ENCODE measurements at places on chromosomes 3 and 15.

GRCh38 chr3:43180027-43180426 is 74.1 kb upstream of the POMGNT2 start:
- no peak for DNase-seq

- DNase-seq: no peak
These were observed 33.2 kb downstream of the SIDT1 start for GRCh38 chr3:113565555-113565954.

- no peak for DNase-seq
These were observed 9.3 kb downstream of the RAB7A start for GRCh38 chr3:128735287-128735686.

DNA sequence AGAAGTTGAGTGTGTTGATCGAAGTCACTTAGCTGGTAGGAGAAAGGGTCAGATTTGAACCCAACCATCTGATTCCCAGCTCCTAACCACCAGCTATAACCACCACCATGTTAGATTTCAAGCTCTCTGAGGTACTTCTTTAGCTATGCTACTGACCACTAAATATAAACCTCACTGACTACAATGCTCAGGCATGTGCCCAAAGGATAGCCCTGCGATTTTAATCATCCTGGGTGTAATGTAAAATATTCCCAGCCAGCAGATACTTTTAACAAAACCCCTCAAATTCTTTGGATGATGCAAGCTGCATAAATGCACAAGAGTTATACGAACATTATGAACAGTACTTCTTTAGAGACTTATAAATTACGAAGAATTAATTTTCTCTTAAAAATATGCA is 115.2 kb upstream of the TSC22D2 start:
- DNase-seq: no peak

- peak; percentile 10 for DNase-seq
These were observed 191.9 kb upstream of the VEPH1 start for GRCh38 chr3:157695103-157695502.

GRCh38 chr3:22893644-22894325 is 309.3 kb upstream of the UBE2E2 start:
- DNase-seq: no peak

Data from Karpas-422 (cell line).